Activated B cell treated with CpG ODN at 0.5 μM for 24 hours (primary cell): ENCODE measurements at places on chromosomes 5 and 9. TPM values are rescaled to one million over a fixed set of nuclear protein-coding genes. Genes with fewer than 3 reads are reported as not detected.

NUDT12 gene
- total RNA-seq: 2.6 and 3.5 TPM in 2 replicates

FOXD4 gene
- 0.55 and 0.61 TPM in 2 replicates for total RNA-seq

DNA sequence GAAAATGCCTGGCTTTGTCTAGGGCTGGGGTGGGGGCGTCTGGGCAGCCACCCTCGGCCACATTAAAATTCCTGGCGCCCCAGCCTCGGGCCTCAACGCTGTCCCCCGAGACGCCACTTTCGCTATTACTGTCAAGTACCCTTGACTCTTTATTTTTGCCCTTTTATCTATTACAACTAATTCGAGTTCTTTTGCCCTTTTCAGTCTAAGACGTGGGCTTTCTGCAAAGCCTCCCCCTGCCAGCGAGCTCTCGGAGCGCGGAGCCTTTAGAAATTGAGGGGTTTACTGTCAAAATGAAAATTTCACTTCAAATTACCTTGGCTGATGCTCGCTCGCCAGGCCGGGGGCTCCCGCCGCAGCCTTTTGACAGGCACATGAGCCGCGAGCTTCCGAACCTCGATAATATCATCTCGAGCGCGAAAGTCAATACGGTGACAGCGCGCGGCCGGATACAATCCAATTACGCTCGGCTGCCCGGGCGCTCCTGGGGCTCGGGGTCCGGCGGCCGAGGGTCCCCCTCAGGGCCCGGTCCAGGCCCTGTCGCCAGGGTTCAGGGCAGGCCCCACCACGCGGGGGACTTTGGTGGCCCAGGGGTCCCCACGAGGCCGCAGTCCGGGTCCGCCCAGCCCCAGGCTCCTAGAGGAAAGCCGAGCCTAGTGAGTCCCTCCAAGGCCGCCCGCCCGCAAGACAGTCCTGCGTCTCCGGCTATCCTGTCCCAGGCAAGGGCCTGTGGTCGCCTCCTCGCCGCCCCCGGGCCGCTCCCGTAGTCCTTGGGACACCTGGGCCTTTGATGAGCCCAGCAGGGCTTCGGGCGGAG is 6.7 kb downstream of the IRX4 start:
- no peak for DNase-seq

DNA sequence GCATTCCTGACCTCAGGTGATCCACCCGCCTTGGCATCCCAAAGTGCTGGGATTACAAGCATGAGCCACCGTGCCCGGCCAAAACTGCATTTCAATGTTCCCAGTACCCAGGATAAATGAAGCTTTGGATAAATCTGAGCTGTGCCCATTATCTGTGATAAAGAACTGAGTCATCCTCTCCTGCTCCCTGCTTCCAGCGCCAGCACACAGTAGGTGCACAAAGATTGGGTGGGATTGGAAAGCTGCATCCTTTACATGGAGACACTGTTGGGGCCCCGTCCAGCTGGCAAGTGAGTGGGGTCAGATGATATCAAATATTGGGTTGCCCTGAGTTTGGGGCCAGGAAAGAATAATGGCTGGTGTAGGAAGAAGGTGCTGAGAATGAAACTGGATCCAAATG is 17.4 kb downstream of the SH2D3C start:
- DNase-seq: no peak

GRCh38 chr5:104111632-104112031 is 549.0 kb upstream of the NUDT12 start:
- DNase-seq: no peak

HSD17B3 gene
- total RNA-seq: not detected in 2 replicates

PDGFRB gene
- total RNA-seq: 0.51 and 1.8 TPM in 2 replicates

DNA sequence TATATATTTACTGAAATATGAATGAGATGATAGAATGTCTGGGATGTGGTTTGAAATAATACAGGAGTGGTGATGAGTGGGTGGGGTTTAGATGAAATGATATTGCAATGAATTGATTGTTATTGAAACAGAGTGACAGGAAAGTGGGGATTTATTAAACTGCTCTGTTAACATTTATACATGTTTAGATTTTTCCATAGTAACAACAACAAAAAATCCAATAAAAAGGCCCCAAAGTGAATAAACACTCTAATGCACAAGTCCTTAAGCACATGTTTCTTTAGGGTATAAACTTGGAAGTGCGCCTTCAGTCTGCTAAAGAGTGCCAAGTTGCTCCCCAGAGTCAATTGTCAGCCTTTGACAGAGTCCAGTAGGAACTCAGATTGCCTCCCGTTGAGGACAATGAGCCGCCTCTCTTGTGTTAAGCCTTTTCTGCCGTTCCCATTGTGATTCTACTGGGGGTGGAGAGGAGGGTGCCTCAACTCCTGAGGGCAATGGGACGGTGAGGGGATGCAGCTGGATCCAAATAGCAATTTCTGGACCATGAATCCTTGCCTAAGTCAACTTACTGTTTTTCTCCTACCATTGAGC is 112.3 kb downstream of the SLC28A3 start:
- DNase-seq: no peak

TESK1 gene
- 48.7 and 51.9 TPM in 2 replicates for total RNA-seq

GRCh38 chr5:160287378-160288051 is 24.8 kb downstream of the CCNJL start:
- no peak for DNase-seq

DNA sequence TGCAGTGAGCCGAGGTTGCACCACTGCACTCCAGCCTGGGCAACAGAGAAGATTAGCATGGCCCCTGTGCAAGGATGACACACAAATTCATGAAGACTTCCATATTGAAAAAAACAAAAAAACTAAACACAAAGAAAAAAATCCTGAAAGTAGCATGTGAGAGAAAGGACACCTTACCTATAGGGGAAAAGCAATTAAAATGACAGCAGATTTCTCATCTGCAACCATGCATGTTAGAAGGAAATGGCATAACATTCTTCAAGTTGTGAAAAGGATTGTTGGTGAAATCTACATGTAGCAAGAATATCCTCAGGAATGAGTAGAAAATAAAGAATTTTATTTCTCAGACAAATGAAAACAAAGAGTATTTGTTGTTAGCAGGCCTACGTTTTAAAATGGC is 13.4 kb upstream of the ZNF169 start:
- no peak for DNase-seq

DNA sequence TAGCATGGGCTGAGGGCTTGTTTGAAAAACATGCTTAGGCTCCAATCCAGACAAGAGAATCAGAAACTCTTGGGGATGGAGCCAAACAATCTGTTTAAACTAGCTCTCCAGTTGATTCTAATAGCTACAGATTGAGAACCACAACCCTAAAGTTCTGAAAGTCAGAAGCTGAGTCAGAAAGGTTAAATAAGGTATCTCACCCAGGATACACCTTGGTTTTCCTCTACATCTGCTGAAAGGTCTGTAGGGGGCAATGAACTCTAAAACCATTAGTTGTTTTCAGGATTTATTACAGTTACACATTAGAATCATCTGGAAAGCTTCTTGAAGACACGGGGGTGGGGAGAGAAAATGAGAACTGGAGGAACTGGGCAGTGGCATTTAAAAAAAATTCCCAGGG is 5.7 kb downstream of the GFM2 start:
- no peak for DNase-seq

DNA sequence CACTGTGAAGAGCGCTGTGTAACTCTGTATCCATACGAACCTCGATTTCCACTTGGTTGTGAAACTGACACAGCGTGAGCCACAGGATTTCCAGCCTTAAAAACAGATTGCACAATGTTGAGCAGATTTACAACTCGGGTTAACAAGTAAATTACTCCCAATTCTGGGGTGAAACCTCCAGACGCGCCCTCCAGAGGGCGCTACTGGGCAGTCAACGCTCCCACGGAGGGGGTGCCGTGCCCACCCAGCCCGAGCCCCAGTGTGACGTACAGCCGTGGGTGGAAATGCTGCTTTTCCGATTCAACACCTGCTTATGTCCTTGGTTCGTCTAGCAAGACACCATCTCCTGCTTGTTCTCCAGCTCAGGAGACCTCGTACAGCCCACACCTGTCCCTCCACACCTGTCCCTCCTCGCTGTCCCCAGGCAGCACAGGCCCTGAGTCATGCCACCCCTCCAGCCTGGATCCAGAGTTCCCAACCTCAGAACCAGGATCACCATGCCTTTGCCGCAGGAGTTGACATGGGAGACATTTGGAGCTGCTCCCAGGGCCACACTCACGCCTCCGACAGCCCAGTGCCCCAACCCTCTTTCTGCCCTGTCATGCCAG is 34.4 kb upstream of the SLC6A3 start:
- DNase-seq: peak; percentile 68

DNA sequence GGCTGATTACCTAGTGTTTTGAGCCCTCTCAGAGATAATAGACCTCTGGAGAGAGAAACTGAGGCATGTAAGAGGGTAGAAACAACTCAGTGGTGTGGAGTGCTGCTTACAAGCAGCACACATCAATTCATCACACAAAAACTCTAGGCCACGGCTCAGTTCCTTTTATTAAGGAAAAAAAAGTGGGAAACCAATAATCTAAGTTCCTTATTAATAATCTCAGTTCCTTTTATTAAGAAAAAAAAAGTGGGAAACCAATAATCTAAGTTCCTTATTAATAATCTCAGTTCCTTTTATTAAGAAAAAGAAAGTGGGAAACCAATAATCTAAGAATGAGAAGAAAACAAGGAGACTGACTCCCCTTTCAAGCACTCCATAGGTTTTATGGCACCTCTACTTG is 28.0 kb downstream of the TXNDC8 start:
- no peak for DNase-seq

- no peak for DNase-seq
Observed at GRCh38 chr5:91164424-91164823, 218.7 kb downstream of the ARRDC3 start.

SLC4A9 gene
- total RNA-seq: not detected in 2 replicates

DNA sequence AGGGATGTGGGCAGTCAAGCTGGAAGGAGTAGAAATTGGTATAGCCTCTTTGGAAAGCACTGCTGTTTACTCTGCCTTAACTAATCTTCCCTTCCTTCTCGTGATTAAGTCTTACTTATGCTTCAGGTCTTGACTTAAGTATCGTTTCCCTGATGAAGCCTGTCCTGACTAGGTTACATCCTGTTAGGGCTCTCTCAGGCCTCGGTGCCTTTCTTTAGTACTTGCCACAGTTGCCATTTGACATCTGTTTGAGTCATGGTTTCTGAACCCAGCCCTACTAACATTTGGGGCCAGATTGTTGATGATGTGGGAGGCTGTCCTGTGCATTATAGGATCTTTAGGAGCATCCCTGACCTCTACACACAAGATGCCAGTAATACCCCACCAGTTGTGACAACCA is 94.4 kb downstream of the GAPVD1 start:
- no peak for DNase-seq

ORM2 gene
- not detected in 2 replicates for total RNA-seq

ZFAND5 gene
- 79.2 and 79.5 TPM in 2 replicates for total RNA-seq

GRCh38 chr9:91902475-91903125 is 47.4 kb downstream of the ROR2 start:
- no peak for DNase-seq

PAEP gene
- not detected in 2 replicates for total RNA-seq

DNA sequence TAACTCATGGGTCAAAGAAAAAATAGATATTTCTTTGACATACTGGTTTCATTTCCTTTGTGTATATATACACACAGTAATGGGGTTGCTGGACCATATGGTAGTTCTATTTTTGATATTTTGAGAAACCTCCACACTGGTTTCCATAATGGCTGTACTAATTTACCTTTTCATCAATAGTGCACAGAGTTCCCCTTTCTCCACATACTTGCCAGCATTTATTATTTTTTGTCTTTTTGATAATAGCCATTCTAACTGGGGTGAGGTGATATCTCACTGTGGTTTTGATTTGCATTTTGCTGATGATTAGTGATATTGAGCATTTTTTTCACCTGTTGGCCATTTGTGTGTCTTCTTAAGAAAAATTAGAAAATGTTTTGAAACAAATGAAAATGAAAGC is 78.4 kb upstream of the CKMT2 start:
- no peak for DNase-seq

- DNase-seq: no peak
Observed at GRCh38 chr9:108618906-108619550, 236.8 kb downstream of the ACTL7B start.

ZNF883 gene
- 0.33 and 1.0 TPM in 2 replicates for total RNA-seq

TERT gene
- 0.22 and 0.35 TPM in 2 replicates for total RNA-seq

DNA sequence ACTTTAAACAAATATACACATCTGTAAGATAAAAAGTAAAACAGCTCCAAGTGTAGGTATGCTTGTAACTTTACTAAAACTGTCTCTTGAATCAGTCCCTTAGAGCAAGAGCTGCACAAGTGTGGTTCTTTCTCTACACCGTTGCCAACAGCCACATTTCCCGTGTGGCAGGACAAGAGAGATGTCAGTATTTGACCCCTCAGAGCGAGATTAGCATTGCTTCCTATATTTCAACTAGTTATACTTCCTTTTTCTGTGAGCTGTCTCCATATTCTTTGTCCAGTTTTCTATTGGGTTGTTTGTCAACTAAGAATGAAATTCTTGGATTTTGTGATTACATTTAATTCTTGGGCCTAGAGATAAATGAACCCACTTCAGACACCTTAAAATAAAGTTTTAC is 8.0 kb downstream of the PLIN2 start:
- no peak for DNase-seq

DNA sequence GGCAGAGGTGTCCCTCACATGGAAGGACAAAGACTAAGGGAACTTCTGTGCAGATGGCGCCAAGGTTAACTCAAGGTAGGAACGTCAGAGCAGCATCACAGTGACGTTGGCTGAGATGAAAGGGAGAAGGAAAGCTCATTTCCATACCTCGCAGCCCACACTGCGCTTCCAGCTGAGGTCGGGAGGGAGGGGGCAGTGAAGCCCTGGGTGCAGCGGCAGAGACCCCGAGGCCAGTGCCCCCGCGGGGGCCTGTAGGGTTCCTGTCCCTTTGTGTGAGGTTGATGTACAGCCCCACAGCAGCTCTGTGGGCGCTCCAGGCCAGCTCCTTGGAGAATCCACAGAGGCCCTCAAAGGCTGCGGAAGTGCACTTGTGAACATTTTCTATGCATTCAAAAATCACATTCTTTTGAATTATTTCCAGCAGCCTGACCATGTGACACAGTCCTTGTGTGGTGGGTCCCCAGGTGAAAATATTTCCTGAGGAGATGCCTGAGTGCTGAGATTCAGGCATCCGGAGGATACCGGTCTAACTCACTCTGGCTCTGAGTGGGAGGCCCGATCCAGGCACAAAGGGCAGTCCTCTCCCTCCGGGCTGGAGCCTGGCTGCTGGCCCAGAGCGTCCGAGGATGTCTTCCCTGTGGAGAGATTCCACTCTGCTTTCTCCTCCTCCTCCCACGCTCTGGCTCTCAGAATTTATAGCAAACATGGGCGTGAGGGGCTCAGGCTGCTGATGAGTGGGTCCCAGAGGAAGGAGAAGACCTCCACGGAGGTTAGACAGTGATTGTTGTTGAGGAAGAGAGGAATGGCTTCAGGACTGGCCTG is 150.7 kb downstream of the ICE1 start:
- DNase-seq: no peak

GRCh38 chr9:129945314-129945713 is 97.7 kb downstream of the FNBP1 start:
- DNase-seq: no peak

DNA sequence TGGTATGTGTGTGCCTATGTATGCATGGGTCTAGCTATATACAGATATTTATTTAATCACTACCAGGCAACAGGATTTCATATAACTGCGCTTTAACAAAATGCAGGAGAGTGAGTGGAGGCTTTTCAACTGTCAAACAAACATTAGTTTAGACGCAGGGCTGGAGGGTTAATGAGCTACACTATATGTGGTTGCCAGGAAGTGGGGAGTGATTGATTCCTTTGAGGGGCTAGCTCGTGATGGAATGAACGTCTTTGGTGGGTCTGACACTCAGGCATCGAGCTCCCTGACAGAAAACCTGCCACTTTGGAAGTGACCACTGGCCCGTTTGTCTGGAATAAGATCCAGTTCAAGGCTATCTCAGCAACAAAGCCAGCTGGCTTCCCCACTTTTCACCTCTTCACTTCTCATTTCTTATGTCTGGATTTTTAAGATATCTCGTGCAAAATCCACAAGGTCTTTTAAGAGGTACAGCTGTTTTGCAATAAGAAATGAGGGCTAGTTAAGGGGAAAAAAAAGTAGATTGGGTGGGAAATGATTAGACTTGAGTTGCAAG is 78.0 kb downstream of the CFAP77 start:
- DNase-seq: no peak
